ENCODE measurements at places on chromosomes 5 and 9. TPM values are rescaled to one million over a fixed set of nuclear protein-coding genes. Genes with fewer than 3 reads are reported as not detected.

SEC16A gene
- 67.1 TPM for total RNA-seq

GLRX gene
- total RNA-seq: 57.4 TPM

ADAMTSL1 gene
- total RNA-seq: 27.3 TPM

ZNF658 gene
- 7.1 TPM for total RNA-seq

ENG gene
- total RNA-seq: 135 TPM

MELK gene
- 1.1 TPM for total RNA-seq

PIP5KL1 gene
- total RNA-seq: 3.0 TPM
